ENCODE measurements at places on chromosomes 16 and 17. TPM values are rescaled to one million over a fixed set of nuclear protein-coding genes. Genes with fewer than 3 reads are reported as not detected.

The ACE gene
- total RNA-seq, result 4.5 TPM

GRCh38 chr16:77540646-77541045 lies 105.8 kb upstream of the ADAMTS18 start:
- H3K36me3 ChIP-seq, result no peaks in the 10 kb centered on the region
- no peak for DNase-seq
- no peak overlapping the region for H3K27ac ChIP-seq
- no peak overlapping the region for H3K4me3 ChIP-seq

- H3K27me3 ChIP-seq, result no peaks in the 10 kb centered on the region
- no peaks in the 10 kb centered on the region for H3K36me3 ChIP-seq
- no peaks in the 10 kb centered on the region for H3K4me1 ChIP-seq
- no peak overlapping the region for H3K27ac ChIP-seq
Measured at GRCh38 chr17:37888881-37889280, 35.3 kb upstream of the TBC1D3K start.

GRCh38 chr17:17137731-17138585 lies 68.2 kb downstream of the PLD6 start:
- H3K4me3 ChIP-seq, result no peak overlapping the region
- no peak for DNase-seq
- H3K36me3 ChIP-seq, result peaks cover 76% of the 10 kb centered on the region
- H3K4me1 ChIP-seq, result no peaks in the 10 kb centered on the region

The CES5A gene
- total RNA-seq, result not detected

The TBKBP1 gene
- total RNA-seq, result 4.5 TPM

The TMED6 gene
- total RNA-seq, result 4.6 TPM

DNA sequence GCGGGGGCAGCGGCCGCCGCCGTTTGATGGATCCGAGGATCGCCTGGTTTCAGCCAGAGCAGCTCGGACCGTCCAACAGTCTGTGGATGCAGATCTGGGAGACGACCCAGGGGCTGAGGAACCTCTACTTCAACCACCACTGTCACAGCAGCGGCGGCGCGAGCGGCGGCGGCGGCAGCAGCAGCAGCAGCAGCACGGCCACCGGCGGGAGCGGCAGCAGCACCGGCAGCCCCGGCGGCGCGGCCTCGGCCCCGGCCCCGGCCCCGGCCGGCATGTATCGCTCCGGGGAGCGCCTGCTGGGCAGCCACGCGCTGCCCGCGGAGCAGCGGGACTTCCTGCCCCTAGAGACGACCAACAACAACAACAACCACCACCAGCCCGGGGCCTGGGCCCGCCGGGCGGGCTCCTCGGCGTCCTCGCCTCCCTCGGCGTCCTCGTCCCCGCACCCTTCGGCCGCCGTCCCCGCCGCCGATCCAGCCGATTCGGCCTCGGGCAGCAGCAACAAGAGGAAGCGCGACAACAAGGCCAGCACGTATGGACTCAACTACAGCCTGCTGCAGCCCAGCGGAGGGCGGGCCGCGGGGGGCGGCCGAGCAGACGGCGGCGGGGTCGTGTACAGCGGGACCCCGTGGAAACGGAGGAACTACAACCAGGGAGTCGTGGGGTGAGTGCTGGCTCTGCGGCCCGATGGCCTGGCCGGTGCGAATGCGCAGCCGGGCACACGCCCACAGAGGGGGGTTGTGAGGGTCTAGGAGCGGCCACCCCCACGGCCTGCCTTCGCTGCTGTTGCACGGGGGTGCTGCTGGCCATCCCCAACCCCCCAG lies 702 bp downstream of the TENT4B start:
- H3K36me3 ChIP-seq, result no peaks in the 10 kb centered on the region
- peak overlapping the region; percentile 23 for H3K27ac ChIP-seq
- DNase-seq, result peak; percentile 38
- peak overlapping the region; percentile 66 for H3K4me3 ChIP-seq
- peaks cover 36% of the 10 kb centered on the region for H3K4me1 ChIP-seq

DNA sequence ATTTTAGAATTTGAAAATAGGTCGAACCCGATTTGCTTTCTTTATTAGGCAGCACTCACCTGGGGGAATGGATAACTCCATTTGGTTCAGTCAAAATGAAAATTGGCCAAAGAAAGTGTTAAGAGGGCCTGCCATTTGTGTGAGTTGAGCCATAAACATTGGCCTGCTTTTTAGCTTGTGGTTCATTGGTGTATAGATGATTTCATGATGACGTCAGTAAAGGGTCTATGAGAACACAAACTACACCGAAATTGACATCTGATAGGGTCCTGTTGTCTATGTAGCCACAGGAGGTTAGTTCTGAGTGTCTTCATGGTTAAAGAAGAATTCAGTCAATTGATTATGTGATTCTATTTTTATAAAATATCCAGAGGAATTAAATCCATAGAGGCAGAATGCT lies 1001.5 kb upstream of the EEF2KMT start:
- DNase-seq, result no peak
- no peak overlapping the region for H3K27ac ChIP-seq
- no peak overlapping the region for H3K4me3 ChIP-seq
- no peaks in the 10 kb centered on the region for H3K36me3 ChIP-seq
- no peaks in the 10 kb centered on the region for H3K4me1 ChIP-seq

- no peak for DNase-seq
- H3K4me1 ChIP-seq, result no peaks in the 10 kb centered on the region
- no peak overlapping the region for H3K27ac ChIP-seq
- H3K27me3 ChIP-seq, result peaks cover 1% of the 10 kb centered on the region
- no peak overlapping the region for H3K4me3 ChIP-seq
Measured at GRCh38 chr16:79912592-79913310, 312.2 kb upstream of the MAF start.

- no peaks in the 10 kb centered on the region for H3K27me3 ChIP-seq
- peak; percentile 54 for DNase-seq
- H3K36me3 ChIP-seq, result no peaks in the 10 kb centered on the region
- peak overlapping the region; percentile 68 for H3K4me3 ChIP-seq
Measured at GRCh38 chr16:997440-998051, 16.0 kb downstream of the SOX8 start.

GRCh38 chr16:19804538-19805323 lies 79.9 kb downstream of the GPRC5B start:
- H3K27me3 ChIP-seq, result no peaks in the 10 kb centered on the region
- H3K36me3 ChIP-seq, result no peaks in the 10 kb centered on the region
- H3K27ac ChIP-seq, result peak overlapping the region; percentile 21
- H3K4me1 ChIP-seq, result peaks cover 2% of the 10 kb centered on the region
- no peak overlapping the region for H3K4me3 ChIP-seq
